ENCODE measurements at places on chromosomes 5 and 9. TPM values are rescaled to one million over a fixed set of nuclear protein-coding genes. Genes with fewer than 3 reads are reported as not detected.

DNA sequence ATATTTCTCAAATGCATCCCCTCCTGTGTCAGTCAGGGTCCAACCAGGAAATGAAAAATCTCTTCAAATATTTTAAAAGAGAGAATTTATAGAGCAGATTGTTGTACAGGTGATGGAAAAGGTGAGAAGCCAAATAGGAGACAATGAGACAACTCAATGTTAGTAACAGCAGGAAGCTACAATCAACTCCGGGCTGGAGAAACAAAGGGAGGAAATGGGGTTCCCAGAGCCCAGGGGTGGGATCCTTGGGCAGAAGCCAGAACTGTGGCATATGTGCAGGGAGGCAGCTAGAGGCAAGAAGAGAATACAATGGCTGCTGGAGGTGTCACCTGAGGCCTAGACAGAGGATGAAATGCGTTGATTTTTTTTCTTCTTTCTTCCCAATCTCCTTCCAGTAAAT, 361.8 kb upstream of the ACTBL2 start:
- H3K4me3 ChIP-seq = no peak overlapping the region
- DNase-seq = no peak
- no peaks in the 10 kb centered on the region for H3K4me1 ChIP-seq
- H3K27ac ChIP-seq = no peak overlapping the region
- peaks cover 19% of the 10 kb centered on the region for H3K27me3 ChIP-seq

DNA sequence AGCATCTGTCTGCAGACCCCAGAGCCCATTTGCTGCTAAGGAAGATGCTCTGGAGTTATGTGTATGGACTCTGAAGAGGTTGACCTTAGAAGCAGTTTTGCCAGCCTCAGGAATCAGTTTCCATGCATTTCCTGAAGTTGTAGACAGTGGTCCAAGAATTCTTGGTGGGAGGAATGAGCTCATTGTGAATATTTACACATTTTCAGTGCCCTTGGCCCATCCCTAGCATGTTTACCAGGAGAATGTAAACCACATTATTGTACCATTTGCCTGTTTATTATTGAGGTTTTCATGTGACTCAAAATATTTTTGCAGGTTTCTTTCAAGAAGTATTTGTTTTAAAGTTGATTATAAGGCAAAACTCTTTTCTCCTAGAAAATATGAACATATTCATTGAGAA, 93.8 kb downstream of the NXNL2 start:
- H3K27me3 ChIP-seq = peaks cover 7% of the 10 kb centered on the region
- no peaks in the 10 kb centered on the region for H3K4me1 ChIP-seq
- no peak for DNase-seq
- H3K27ac ChIP-seq = no peak overlapping the region
- no peak overlapping the region for H3K4me3 ChIP-seq

GRCh38 chr5:136042665-136043121, 13.9 kb downstream of the TGFBI start:
- H3K27me3 ChIP-seq = no peaks in the 10 kb centered on the region
- H3K4me3 ChIP-seq = no peak overlapping the region
- H3K4me1 ChIP-seq = peaks cover 8% of the 10 kb centered on the region
- no peaks in the 10 kb centered on the region for H3K36me3 ChIP-seq

The KLHL3 gene
- total RNA-seq = 1.7 TPM

All from activated naive CD4-positive, alpha-beta T cell treated with anti-CD3 and anti-CD28 coated beads for 36 hours (primary cell).